ENCODE measurements at places on chromosomes 11 and 22. TPM values are rescaled to one million over a fixed set of nuclear protein-coding genes. Genes with fewer than 3 reads are reported as not detected.

GRK3 gene
- total RNA-seq: 7.2 TPM

GRCh38 chr22:41731609-41732008 lies 32.3 kb downstream of the MEI1 start:
- DNase-seq: no peak

- DNase-seq: no peak
Measured at GRCh38 chr11:64250415-64251015, 815 bp upstream of the PLCB3 start.

GRCh38 chr22:20606041-20606783 lies 98.8 kb downstream of the MED15 start:
- peak; percentile 12 for DNase-seq

- no peak for DNase-seq
Measured at GRCh38 chr11:105148241-105148640, 8.7 kb upstream of the CARD18 start.

GRCh38 chr11:82994604-82995230 lies 77.0 kb downstream of the RAB30 start:
- no peak for DNase-seq

DNA sequence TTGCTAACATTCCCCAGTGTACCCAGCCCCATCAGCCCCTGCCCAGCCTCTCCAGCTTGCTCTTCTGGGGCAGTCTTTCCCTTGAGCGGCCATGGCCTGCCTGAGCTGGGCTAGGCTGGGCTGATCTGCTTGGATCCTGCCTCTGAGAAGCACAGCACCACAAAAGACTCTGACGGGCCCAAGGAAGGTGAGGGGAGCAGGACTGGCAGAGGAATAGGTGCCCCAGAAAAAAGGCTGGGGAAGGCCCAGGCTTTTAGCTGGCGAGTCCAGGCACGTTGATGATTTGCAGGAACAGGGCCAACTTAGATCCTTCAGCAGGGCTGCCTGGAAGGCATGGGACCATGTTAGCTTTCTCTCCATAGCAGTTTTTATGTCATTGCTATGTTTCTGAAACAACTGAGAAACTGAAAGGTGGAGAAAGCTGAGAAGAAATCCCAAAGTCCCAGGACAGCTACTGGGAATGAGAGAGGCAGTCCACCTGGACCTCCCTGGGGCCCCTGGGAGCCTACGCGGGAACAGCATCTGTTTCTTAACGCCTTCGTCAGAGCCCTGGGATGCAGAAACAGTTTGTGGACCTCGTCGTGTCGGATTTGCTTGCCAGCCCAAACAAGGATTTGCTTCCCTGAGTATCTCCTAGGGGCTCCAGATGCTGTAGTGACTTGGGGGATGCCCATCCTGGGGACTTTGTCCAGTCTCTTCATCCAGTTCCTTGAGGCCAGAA lies 24.4 kb upstream of the FXYD6 start:
- no peak for DNase-seq

DNA sequence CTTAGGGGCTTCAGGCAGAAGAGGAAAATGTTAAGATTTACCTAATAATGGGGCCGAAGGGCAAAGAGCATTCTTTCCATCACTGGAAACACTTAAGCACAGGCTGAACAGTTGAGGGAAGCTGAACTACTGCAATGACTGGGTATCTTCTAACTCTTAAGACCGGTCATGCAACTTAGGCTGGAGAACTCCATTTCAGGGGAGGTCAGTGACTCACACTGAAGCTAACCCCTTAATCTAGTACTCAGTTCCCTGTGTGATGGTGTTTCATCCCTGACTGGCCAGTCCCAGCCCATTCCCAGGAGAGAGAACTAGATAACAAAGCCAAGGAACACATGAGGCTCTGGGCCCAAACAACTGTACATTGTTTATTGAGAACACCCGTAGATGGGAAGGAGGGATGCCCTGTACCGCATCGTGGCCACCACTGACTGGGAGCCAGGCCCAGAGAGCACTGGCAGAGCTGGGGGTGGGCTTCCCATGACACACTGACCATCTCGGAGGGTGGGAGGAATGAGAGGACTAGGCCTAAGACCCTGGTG lies 10.5 kb downstream of the RPL27A start:
- DNase-seq: no peak

- no peak for DNase-seq
Measured at GRCh38 chr11:123451183-123451781, 21.2 kb downstream of the GRAMD1B start.

Measured in astrocyte (in vitro differentiated cells and primary cell).